ENCODE measurements at places on chromosomes 7 and 10.

- no peak for DNase-seq
Observed at GRCh38 chr10:77505431-77506334, 131.9 kb downstream of the KCNMA1 start.

DNA sequence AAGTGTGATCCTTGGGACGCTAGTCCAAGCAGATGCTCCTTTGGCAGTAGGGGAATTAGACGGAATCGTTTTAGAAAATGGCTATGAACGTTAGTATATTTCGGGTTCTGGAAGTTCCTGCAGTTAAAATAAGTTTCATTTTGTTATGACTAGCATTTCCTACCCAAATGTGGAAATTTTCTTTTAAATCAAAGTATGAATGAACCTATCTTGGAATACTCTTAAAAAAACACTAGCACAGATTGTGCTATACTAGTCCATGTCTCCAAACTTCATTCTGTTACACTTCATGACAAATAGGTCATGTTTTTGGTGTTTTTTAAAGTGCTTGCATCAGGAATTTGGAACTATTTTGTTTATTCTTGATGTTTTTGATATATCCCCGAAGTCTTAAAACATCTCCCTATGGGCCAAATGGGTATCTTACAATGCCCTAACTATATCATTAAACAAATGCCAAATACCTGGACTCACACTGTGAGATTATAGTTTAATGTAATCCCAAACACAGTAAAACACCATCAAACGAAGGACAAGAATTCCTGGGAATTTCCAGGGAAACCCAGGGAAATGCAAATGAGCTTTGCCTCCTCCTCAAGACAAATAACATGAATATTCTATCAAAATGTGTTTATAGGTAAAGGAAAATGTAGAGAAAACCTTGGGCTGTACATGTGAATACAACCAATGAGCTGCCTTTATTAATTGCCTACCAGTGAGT, 75.9 kb upstream of the PTPRZ1 start:
- no peak for DNase-seq

DNA sequence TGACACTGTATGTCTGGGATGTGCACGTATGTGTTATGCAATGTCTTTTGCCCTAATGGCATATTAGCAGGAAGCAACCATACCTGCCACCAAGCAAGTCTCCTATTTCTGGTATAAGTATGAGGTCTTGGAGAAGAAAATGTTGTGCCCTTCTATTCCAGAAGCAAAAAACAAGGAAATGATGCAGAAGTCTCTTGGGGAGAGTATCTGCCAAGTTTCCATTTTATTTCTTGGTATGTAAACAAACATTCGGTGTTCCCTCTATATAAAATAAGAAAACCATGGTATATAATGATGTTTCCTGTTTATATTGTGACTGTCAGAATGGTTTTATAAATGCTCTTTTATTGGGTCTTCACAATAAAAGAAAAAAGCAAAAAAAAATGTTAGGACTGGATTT, 19.3 kb upstream of the MYO3A start:
- DNase-seq = no peak

DNA sequence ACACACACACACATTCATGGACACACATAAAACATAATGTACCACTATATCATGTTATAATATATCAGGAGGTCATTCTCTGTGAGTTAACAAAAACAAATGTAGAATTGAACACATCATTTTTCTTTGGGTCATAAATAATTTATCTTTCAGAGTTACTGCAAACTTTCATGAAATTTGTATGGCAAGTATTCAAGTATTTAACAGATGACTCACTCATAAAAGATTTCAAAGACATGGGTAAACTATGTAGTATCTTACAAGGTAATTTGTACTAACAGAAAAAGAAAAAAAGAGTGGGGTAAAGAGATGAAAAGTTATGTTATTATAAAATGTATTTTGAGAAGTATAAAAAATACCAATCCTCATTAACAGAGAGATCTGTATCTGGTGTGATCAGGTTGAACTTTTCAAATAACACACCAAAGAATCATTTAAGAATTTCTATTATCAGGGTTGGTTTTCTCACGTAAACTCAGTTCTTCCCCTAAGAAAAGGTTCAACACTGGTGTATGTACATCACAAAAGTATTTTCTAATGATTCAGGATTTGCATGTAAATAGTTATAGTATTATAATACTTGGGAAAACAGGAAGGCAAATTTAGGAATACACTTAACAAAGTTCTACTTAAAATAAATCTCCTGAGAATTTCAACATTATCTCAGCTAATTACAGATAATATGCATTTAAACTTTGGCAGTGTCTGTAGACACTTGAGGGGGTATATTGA, 933.1 kb upstream of the LRRN3 start:
- no peak for DNase-seq

DNA sequence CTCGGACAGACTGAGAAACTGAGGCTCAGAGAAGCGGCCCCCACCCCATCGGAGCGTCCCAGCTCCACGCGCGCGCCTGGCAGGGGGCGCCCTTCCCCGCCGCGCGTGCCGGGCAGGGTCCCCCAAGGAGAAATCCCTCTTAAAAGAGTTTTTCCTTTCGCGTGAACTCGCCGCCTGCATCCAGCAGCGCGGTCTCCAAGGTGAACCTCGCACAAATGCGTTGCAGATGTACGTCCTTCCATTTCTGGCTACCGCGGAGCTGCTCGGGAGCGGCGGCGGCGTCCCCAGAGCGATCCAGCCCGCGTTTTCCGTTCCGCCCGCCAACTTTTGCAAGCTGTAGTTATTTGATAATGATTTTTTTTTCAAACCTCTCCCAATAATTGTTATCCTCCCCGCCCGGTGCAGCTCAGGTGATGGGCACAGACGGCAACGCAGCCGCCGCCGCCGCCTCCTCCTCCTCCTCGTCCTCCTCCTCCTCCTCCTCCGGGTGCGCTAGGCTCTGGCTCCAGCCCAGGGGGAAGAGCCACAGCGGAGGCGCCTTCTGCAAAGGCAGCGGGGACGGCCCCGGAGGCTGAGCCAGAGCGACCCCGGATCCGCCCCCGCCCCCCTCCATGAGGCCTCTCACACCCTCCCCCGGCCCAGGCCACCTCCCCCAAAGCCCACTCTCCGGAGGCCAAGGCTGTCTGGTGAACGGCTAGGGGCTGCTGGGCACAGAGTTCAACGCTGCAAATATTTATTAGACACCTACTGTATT, 74.0 kb upstream of the CUX1 start:
- peak; percentile 77 for DNase-seq

DNA sequence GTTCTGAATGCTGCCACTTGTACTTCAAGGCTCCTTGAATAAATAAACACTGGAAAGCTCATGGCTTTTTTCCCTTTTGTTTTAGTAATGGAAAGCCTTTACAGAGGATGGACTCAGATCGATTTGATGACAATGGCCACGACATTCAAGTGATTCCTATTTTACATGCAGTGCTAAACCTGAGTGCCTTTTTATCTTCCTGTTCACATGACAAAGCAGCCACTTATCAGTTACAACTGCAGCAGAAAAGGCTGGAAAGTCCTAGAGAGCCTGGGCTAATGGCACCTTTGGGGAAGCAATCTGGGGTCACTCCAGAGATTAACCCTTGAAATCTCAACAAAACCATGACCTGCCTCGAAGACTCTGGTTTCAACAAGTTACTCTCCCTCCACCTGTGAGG, 249.0 kb upstream of the AUTS2 start:
- no peak for DNase-seq

DNA sequence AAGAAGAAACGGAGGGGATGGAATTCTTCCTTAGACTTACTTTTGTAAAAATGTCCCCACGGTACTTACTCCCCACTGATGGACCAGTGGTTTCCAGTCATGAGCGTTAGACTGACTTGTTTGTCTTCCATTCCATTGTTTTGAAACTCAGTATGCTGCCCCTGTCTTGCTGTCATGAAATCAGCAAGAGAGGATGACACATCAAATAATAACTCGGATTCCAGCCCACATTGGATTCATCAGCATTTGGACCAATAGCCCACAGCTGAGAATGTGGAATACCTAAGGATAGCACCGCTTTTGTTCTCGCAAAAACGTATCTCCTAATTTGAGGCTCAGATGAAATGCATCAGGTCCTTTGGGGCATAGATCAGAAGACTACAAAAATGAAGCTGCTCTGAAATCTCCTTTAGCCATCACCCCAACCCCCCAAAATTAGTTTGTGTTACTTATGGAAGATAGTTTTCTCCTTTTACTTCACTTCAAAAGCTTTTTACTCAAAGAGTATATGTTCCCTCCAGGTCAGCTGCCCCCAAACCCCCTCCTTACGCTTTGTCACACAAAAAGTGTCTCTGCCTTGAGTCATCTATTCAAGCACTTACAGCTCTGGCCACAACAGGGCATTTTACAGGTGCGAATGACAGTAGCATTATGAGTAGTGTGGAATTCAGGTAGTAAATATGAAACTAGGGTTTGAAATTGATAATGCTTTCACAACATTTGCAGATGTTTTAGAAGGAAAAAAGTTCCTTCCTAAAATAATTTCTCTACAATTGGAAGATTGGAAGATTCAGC, 158.7 kb upstream of the LANCL2 start:
- no peak for DNase-seq

- no peak for DNase-seq
Observed at GRCh38 chr10:530717-531116, 158.8 kb downstream of the DIP2C start.

DNA sequence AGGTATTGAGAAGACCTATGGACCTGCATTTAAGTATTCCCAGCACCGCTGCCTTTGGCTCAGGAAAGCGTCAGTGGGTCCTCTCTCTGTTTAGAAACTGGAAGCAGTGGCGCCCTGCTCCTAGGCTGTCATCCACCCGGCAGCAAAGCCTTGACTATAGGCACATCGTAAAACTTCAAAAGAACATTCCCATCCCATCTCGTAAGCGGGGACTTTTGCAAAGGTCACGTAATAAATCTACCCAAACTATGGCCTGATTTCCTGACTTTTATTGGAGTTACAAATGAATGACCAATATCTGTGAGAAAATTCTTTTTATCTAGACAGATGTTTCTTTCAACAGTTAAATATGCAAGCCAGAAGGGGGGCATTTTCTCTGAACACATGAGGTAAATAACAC, 115.8 kb upstream of the TCERG1L start:
- DNase-seq = no peak

DNA sequence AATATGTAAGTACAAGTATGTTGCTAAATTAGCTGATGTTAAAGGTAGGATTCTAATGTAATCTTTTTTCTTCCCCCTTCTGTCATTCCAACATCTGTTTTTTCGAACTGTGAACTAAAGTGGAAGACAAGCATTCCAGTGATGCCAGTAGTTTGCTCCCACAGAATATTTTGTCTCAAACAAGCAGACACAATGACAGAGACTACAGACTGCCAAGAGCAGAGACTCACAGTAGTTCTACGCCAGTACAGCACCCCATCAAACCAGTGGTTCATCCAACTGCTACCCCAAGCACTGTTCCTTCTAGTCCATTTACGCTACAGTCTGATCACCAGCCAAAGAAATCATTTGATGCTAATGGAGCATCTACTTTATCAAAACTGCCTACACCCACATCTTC, 62.7 kb downstream of the WAC start:
- no peak for DNase-seq

GRCh38 chr7:55533050-55533728, 39.1 kb downstream of the VOPP1 start:
- DNase-seq = peak; percentile 90

DNA sequence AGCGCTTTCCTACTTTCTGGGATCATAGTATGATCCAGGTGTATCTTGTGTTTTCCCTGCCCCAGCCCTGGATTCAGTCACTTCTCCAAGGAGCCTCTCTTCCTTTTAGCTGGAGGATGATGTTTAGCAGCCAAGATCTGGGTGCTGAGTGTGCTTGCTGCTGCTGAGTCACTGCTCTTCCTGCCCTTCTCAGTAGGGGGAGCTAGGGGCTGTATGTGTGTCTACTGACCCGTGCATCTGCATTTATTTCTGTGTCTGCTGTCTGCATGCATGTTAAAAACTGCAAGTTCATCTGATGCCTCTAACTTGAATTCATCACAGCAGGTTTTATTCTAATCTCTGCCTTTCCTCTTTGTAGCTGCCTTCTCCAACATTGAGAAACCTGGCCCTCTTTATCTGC, 31.6 kb downstream of the MGMT start:
- no peak for DNase-seq

GRCh38 chr7:74027683-74028320, at the start of gene ELN:
ELN (plus strand) TSS chr7:74028173; CDS start chr7:74028188, 15 bp downstream.
- no peak for DNase-seq

DNA sequence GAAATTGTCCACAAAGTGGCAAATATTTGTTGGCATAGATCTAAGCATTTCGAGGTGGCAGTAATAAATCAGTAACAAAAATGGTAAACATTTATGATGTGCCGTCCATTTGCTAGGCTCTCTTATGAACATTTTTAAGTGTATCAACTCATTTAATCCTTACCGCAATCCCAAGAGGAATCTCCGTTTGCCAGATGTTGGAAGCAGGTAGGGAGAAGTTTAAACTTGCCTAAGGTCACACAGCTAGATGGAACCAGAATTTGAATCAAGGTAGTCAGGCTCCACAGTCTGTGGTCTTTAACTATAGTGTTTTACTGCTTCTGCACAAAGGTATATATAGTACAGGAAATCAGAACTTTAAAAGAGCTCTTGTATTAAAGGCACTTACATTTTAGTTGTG, 2.6 kb downstream of the MKLN1 start:
- no peak for DNase-seq

DNA sequence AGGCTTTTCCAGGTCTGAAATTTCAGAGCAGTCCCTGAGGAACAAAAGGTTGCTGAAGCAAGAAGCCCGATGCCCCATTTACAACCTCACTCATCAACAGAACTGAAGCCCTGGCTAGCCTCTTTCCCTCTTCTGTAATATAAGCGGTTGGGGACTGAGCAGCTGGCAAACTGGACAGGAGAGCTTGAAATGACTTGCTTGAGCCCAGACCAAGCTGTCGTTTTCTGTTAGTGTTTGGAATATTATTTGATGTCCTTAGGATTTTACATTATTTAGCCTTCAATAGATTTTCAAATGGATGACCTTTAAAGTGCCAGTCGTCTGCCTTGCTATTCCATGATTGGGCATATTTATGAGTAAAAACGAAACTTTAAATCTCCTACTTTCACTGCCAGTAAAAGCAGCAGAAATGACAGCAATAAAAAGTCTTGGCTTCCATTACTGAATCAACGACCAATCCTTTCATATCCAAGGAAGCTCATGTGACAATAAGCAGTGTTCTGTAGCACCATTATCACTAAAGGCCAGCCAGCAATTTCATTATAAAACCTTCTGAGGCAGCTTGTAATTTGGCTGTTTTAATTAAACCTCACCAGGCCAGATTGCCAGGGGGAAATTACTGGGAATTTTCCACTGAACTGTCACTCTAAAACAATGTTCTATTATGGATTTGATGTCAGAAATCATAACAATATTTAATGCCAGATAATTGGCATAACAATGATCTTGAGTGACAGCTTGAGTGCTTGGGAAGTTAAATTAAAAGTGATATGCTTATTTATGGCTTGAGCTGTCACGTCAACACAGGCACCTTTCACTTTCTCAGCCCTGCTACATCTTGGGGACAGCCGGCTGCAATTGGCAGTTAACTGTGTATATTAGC, 85.9 kb downstream of the LSMEM1 start:
- DNase-seq = no peak

GRCh38 chr10:76560338-76560737, 1077.3 kb downstream of the KCNMA1 start:
- DNase-seq = no peak

GRCh38 chr7:40885503-40885902, 750.7 kb downstream of the SUGCT start:
- DNase-seq = no peak

GRCh38 chr7:106370542-106370941, 85.8 kb upstream of the NAMPT start:
- no peak for DNase-seq

Measured in activated CD8-positive, alpha-beta memory T cell treated with anti-CD3 and anti-CD28 coated beads, Interleukin-2, amount 10 ng/mL, durations not matched to agents 7 days and 5 days (primary cell).